Central memory CD8-positive, alpha-beta T cell (primary cell): ENCODE measurements at places on chromosomes 5 and 9.

- no peak overlapping the region for H3K27ac ChIP-seq
- peaks cover 13% of the 10 kb centered on the region for H3K27me3 ChIP-seq
- H3K4me1 ChIP-seq, result no peaks in the 10 kb centered on the region
- no peak overlapping the region for H3K4me3 ChIP-seq
- H3K36me3 ChIP-seq, result peaks cover 2% of the 10 kb centered on the region
Measured at GRCh38 chr5:95861221-95861863, 38.8 kb upstream of the GLRX start.

- no peak for DNase-seq
- no peaks in the 10 kb centered on the region for H3K4me1 ChIP-seq
- H3K4me3 ChIP-seq, result no peak overlapping the region
- H3K27me3 ChIP-seq, result no peaks in the 10 kb centered on the region
- no peaks in the 10 kb centered on the region for H3K36me3 ChIP-seq
Measured at GRCh38 chr5:4772591-4772990, 367.5 kb upstream of the ADAMTS16 start.

DNA sequence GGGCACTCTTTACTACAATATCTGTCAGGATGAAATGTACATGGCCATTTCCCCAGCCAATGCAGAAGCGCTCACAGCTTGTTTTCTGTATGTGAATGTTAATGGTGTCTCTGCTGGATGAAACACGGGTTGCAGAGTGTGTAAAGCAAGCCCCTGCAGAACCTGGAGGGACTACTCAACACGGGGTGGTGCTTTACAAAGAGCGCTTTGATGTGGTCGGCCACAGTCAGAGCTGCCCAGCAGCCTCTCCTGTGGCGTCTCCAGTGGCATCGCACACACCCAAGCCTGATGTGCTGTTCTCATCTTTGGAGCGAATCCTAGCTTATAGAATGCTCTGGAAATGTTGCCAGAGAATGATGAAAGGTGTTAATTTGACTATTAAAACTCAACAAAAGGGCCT is 162.7 kb upstream of the NFIL3 start:
- no peak for DNase-seq
- peaks cover 3% of the 10 kb centered on the region for H3K4me1 ChIP-seq
- H3K27me3 ChIP-seq, result no peaks in the 10 kb centered on the region
- no peak overlapping the region for H3K4me3 ChIP-seq
- no peaks in the 10 kb centered on the region for H3K36me3 ChIP-seq

GRCh38 chr9:95225076-95225725 is 92.3 kb downstream of the FANCC start:
- H3K27ac ChIP-seq, result peak overlapping the region; percentile 44
- H3K4me1 ChIP-seq, result no peaks in the 10 kb centered on the region
- H3K27me3 ChIP-seq, result no peaks in the 10 kb centered on the region
- DNase-seq, result no peak

DNA sequence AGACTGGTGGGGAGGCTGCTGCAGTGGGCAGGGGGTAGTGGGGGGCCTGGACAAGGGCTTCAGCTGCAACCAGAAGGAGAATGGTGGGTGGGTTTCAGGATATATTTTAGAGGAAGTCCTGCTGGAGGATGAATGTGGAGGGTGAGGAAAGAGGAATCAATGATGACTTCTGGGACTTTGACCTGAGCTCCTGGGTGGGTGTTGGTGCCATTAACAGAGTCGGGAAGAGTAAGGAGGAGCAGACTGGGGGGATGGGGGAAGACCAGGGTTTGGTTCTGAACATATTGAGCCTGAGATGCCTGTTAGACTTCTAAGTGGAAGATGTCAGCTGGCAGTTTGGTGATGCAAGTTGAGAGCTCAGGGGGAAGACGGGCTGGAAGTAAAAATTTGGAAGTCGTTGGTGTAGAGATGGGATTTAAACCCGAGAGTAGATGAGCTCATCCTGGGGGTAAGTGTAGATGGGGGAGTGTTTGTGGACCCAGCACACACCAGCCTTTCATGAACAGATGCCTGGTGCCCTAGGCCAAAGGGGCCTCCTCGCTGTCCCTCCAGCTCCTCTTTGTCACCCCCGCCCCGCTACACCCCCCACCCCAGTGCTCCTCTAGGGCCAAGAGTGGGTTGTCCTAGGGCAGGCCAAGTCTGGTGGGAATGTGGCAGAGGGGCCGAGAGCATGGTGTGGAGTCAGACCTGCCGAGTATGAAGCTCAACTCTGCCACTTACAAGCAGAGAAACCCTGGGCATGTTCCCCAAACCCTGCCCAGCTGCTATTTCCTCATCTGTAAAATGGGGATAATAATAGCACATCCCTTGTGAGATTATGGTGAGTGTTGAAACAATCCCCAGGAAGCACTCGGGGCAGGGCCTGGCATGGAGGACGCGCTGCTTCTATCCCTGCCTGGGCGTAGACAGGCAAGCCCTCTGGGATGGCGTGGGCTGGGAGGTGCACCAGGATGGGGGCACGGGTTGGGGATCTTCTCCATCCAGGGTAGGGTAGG is 4.0 kb downstream of the DNM1 start:
- H3K4me3 ChIP-seq, result no peak overlapping the region
- peaks cover 48% of the 10 kb centered on the region for H3K27me3 ChIP-seq
- no peaks in the 10 kb centered on the region for H3K36me3 ChIP-seq
- no peak for DNase-seq
- peaks cover 9% of the 10 kb centered on the region for H3K4me1 ChIP-seq
- H3K27ac ChIP-seq, result no peak overlapping the region

GRCh38 chr9:108994695-108995094 is 18.6 kb downstream of the CTNNAL1 start:
- no peak overlapping the region for H3K4me3 ChIP-seq
- no peak for DNase-seq
- H3K4me1 ChIP-seq, result no peaks in the 10 kb centered on the region
- H3K36me3 ChIP-seq, result no peaks in the 10 kb centered on the region

- H3K27me3 ChIP-seq, result peaks cover 24% of the 10 kb centered on the region
- no peaks in the 10 kb centered on the region for H3K4me1 ChIP-seq
- no peak overlapping the region for H3K27ac ChIP-seq
Measured at GRCh38 chr9:91732187-91733005, 217.6 kb downstream of the ROR2 start.

- H3K36me3 ChIP-seq, result peaks cover 2% of the 10 kb centered on the region
- no peaks in the 10 kb centered on the region for H3K4me1 ChIP-seq
- H3K27ac ChIP-seq, result no peak overlapping the region
- peaks cover 10% of the 10 kb centered on the region for H3K27me3 ChIP-seq
Measured at GRCh38 chr9:70484232-70485130, 70.0 kb upstream of the KLF9 start.

GRCh38 chr9:35679766-35680330 is 6.1 kb downstream of the CA9 start:
- no peak for DNase-seq
- peaks cover 2% of the 10 kb centered on the region for H3K36me3 ChIP-seq
- no peak overlapping the region for H3K27ac ChIP-seq
- H3K27me3 ChIP-seq, result peaks cover 12% of the 10 kb centered on the region

DNA sequence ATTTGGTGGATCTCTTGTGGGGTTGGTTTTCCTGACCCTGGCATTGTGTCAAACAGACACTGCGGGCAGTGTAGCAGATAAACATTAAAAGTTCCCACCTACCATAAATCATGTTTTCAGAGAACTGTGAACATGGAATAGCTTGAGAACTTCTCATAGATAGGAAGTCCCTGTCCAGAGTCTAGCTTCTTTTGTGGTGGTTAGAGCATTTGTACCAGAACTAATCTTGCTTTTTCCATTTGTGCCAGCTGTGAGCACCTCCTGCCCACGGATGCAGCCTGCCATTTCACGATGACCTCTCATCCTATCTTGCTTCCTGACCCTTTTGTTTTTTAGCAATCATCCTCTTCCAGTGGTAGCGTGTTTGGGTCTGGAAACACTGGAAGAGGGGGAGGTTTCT is 61.4 kb downstream of the FAM78A start:
- H3K27me3 ChIP-seq, result no peaks in the 10 kb centered on the region
- DNase-seq, result no peak
- H3K4me1 ChIP-seq, result no peaks in the 10 kb centered on the region
- no peak overlapping the region for H3K4me3 ChIP-seq
- no peak overlapping the region for H3K27ac ChIP-seq

DNA sequence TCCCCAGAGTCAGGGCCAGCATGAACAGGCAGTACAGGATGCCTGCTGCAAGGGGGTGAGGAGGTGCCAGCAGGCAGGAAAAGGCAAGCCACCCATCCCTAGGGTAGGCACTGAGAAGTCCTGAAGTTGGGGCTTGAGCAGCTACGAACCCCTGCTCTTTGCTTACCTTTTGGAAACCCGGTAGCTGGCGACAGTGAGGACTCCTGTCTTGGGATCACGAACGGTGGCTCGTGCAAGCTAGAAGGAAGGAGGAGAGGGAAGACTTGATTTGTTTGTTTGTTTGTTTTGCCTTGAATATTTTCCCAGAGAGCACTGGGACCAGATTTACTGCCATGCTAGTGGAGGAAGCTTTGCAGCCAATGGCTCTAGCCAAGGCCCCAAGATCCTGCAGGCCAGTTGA is 23.7 kb downstream of the P4HA2 start:
- H3K36me3 ChIP-seq, result peaks cover 2% of the 10 kb centered on the region
- no peak for DNase-seq
- no peaks in the 10 kb centered on the region for H3K4me1 ChIP-seq
- H3K4me3 ChIP-seq, result no peak overlapping the region
- H3K27ac ChIP-seq, result no peak overlapping the region

GRCh38 chr5:135126688-135127438 is 92.8 kb upstream of the PITX1 start:
- DNase-seq, result no peak
- no peak overlapping the region for H3K27ac ChIP-seq
- peaks cover 18% of the 10 kb centered on the region for H3K27me3 ChIP-seq
- H3K4me1 ChIP-seq, result peaks cover 11% of the 10 kb centered on the region
- no peak overlapping the region for H3K4me3 ChIP-seq

DNA sequence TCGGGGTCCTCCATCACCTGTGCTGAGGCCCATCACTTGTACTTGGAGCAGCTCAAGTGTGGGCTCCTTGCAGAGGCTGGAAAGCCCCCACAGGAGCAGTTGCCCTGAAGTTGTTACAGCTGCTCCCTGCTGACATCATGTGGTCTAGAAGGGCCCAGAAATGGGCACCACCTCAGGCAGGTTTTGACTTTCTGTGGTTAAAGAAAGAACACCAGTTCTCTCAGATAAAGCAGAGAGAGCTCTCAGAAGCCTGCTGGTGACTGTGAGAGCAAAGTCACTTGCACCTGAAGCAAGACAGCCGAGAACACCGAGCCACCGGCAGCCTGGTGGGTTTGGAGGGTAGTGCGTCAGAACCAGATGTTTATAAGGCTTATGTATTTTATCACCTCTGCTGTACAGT is 70.4 kb downstream of the MVB12B start:
- DNase-seq, result peak; percentile 87
- H3K27me3 ChIP-seq, result no peaks in the 10 kb centered on the region
- peaks cover 34% of the 10 kb centered on the region for H3K36me3 ChIP-seq
- H3K4me1 ChIP-seq, result peaks cover 57% of the 10 kb centered on the region
- peak overlapping the region; percentile 67 for H3K4me3 ChIP-seq

DNA sequence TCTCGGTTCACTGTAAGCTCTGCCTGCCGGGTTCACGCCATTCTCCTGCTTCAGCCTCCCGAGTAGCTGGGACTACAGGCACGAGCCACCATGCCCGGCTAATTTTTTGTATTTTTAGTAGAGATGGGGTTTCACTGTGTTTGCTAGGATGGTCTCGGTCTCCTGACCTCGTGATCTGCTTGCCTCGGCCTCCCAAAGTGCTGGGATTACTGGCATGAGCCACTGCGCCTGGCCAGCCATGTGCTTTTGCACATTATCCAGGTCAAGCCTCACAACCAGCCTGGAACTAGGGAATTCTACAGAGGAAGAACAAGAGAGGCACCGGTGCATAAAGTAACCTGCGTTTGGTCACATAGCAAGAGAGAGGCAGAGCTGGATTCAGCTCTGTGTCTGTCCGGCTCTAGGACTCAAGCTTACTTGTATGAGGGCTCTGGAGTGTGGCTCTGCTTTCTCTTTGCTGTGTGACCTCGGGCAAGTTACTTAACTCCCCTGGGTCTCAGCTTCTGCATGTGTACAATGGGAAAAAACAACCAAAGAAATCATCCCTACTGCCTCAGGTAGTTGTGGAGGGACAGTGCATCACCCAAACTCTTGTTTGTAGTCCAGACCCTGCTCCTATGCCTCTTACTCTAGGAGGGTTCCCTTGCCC is 6.3 kb downstream of the FGF18 start:
- H3K36me3 ChIP-seq, result peaks cover 6% of the 10 kb centered on the region
- H3K27ac ChIP-seq, result no peak overlapping the region
- H3K4me3 ChIP-seq, result no peak overlapping the region
- H3K4me1 ChIP-seq, result no peaks in the 10 kb centered on the region
- DNase-seq, result no peak

DNA sequence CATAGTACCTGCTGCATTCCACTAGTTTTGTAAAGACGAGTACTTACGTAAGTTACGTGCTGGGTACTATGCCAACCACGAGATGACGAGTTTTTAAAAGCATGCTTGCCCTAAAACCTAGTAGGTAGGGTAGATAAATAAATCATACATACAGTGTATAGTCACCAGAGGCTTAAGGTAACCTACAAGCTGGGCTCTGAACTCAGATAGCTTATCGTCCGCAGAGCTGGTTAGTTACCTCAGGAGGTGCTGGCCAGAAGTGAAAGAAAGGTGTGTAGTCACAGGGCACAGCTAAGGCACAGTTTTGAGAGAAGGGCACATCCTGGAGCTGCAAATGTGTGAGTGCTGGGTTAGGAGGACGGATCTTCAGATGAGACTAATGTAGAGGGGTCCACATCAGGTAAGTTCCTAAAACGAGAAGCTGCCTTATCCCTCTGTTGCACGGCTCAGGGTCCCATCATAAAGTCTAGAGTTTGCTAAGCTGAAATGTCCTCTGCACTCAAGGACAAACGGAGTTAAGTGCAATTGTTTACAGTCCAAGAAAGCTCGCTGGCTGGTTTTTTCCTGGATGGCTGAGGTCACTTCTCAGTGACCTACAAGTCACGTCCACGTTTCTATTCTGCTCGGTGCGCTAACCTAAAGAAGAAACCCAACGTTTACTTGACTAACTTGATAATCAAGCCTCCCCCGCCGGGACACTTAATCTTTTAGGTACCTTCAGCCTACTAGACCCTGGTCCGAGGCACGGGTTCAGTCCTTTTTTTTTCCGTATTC is 1.1 kb upstream of the SNX24 start:
- H3K36me3 ChIP-seq, result peaks cover 5% of the 10 kb centered on the region
- H3K4me1 ChIP-seq, result peaks cover 25% of the 10 kb centered on the region

DNA sequence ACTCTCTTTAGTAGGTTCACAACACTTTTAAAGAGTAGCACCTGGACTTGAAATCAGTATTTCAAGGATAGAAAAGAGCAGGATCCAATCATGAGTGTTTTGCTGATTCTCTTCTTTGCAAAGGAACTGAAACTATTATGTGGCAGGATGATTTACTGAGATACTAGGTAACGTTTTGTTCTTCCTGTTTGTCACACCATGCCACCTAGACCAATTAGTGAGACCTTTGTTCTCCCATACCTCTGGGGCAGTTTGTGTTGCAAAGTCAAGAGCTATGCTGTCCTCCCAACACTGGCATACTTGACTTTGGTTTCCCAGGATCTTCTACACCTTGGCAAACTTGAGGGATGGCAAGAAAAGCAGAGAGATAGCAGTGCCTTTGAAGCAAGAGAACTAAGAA is 43.4 kb downstream of the PPP1R2B start:
- DNase-seq, result no peak
- no peak overlapping the region for H3K27ac ChIP-seq
- H3K4me3 ChIP-seq, result no peak overlapping the region
- no peaks in the 10 kb centered on the region for H3K27me3 ChIP-seq

- no peaks in the 10 kb centered on the region for H3K27me3 ChIP-seq
- H3K27ac ChIP-seq, result no peak overlapping the region
- no peak overlapping the region for H3K4me3 ChIP-seq
- no peak for DNase-seq
Measured at GRCh38 chr5:9125852-9126251, 420.0 kb downstream of the SEMA5A start.

GRCh38 chr9:35896570-35896969 is 9.4 kb upstream of the HRCT1 start:
- H3K4me3 ChIP-seq, result no peak overlapping the region
- H3K27ac ChIP-seq, result no peak overlapping the region
- peaks cover 57% of the 10 kb centered on the region for H3K27me3 ChIP-seq
- no peaks in the 10 kb centered on the region for H3K4me1 ChIP-seq
- no peak for DNase-seq
